ENCODE measurements at places on chromosomes 2 and 18.

DNA sequence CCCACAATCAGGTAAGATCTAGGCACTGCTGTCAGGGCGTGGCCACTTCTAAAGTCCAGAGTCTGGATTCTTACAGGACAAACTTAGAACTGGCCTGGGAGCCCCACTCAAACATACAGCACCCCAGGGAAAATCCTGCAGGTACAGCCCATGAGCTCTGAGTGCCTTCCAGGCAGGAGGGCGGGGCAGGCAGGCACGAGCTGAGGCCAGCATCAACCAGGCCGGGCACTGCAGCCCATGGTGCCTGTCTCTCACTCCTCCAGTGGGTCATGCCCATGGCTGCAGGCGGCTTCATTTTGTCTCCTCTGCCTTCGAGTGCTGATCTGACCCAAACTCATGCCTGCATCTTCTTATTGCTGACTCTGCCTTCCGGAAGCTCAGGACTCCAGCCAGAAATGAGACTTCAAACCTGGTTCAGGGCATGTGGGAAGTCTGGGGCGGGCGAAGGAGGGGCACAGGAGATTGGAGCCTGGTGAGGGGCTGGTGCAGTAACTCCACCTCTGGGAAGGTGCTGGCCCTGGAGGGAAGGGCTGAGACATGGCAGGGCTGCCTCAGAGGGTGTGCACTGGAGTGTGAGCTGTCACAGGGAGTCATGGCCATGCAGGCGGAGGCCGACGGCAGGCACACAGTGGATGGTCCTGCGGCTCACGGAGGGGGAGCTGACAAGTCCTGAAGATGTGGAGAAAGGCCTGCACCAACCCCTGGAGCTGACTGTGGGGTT lies 40.5 kb downstream of the HS6ST1 start:
- DNase-seq: no peak

- DNase-seq: no peak
Measured at GRCh38 chr2:173934895-173935294, 30.3 kb downstream of the SP3 start.

- no peak for DNase-seq
Measured at GRCh38 chr2:27977731-27978312, 87.3 kb downstream of the BABAM2 start.

- DNase-seq: no peak
Measured at GRCh38 chr2:119076713-119077112, 81.8 kb downstream of the C1QL2 start.

GRCh38 chr18:4842287-4842686 lies 354.8 kb downstream of the AKAIN1 start:
- DNase-seq: no peak

Measured in stimulated activated CD4-positive, alpha-beta T cell treated with anti-CD3 and anti-CD28 coated beads, Interleukin-1b, Interleukin-23, amount 100 ng/mL, for 4 hours (primary cell).